ENCODE measurements at places on chromosomes 3 and 15.

DNA sequence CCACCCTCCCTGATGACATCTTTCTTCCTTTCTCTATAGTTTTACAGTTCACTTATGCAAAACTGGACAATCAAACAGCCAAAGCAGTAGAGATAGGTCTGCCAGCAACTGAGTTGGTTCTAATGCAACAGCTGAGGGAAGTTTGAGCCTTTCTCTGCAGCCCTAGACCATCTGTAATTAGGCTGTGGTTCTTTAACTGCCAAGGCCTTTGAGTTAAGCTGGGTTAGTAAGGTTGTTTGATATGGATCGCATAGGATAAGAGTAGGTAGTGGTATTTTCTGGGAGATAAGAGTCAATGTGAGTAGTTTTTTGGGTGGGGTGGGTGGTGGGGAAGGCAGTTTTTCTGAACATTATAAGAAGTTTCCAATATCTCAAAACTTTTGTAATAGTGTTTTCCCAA lies 3.0 kb downstream of the RPL39L start:
- no peak for DNase-seq

DNA sequence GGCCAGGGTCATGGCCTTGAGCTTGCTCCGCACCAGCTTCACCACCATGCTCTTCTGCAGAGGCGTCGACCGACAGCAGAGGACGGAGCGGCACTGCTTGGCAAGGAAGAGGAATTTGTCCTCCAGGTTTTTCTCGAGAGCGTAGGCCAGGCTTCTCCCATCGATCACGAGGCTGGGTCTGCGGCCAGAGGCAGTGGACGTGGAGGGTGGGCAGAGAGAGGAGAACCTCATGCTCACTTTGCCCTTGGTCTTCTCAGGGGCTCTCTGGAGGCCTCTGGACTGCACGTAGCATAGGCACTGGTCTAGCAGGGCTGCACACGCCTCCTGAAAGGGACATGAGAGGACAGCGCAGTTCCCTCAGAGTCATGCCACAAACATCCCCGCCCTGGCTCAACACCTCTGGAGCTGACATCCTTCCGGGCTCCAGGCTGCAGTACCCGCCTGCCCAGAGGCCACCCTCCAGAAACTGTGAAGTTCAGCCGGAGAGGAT lies 168.3 kb downstream of the ATP10A start:
- DNase-seq: no peak

GRCh38 chr3:125079675-125080045 lies 23.9 kb upstream of the HEG1 start:
- DNase-seq: no peak

DNA sequence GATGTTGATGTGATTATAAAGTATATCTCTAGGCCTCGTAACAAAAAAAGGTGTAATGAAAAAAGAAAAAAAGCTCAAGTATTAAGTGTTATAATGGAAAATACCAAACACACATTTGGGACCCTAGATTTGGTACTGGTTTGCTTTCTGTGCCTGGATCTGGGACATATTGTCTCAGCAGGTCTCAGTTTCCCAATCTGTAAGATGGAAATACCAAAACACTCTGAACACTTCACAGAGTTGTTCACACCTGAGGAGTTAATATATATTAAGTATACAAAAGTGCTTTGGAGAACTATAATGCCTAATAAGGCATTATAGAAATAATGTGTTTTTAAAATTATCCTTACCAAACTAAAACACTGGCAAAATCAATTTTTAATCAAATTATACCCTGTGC lies 60.0 kb downstream of the CLASP2 start:
- DNase-seq: no peak

- DNase-seq: no peak
Observed at GRCh38 chr3:57007521-57008460, 52.7 kb upstream of the SPATA12 start.

DNA sequence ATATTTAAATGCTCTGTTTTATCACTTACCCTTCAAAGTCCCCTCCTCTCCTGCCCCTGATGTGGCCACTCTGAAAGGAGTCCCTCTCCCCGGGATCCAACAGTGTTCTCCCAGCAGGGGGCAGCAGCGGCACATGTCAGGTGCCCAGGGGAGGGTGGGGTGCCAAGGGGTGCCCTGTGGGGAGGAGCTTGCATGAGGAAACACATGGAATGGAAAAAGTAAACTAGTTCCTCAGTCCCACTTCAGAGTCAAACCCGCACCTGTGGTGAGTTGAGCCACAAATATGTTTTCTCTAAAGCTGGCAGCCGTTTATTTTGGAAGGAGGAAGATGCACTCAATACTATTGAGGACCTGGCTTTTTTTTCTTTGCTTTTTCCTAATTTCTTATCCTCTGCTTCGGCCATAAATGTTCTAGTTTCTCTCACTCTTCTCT lies 30.1 kb upstream of the NRROS start:
- DNase-seq: peak; percentile 93

DNA sequence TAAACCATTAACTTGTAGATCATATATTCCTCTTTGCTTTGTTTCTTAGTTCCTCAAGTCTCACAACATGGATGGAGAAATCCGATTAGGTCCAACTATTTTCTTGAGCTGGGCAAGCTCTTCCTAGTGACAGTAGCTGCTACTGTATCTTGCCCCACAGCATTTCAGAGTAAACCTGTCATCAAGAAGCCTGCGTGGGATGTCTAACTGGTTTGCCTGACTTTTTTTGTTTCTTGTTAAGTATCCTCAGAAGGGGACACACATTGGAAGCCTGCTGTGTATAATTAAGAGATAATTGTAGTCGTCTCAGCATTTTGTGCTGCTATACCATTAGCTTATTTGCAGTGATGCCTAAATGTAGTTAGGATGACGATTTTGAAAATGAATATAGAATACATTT lies 29.3 kb upstream of the STT3B start:
- no peak for DNase-seq

DNA sequence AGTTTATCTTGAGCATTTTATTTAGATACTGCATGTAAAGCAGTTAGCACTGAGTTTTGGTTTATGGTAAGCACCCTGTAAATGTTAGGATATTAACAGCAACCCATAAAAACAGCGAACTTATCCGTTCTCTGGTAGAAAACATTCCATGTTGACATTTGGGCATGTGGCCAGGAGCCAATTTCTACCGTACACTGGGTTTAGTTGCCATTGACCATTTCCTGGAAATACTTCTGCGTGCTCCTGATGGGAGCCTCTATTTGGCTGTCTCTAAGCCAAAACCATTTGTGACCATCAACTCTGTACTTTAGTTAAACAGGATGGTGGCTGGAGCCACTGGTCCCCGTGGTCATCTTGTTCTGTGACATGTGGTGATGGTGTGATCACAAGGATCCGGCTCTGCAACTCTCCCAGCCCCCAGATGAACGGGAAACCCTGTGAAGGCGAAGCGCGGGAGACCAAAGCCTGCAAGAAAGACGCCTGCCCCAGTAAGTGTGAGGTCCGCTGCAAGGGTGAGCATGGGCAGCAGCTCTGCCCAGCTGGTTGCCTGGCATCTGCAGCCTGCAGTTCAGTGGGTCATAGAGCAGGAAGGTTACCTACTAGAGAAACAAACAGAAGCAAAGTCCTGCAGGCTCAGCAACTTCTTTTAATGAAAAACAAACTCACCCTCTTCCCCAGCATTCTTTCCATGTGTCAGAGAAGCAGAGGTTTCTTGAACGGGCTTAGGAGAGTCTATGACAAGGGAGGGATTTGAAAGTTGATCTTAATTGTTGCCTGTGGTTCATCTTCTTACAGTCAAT lies 7.1 kb downstream of the THBS1 start:
- no peak for DNase-seq

DNA sequence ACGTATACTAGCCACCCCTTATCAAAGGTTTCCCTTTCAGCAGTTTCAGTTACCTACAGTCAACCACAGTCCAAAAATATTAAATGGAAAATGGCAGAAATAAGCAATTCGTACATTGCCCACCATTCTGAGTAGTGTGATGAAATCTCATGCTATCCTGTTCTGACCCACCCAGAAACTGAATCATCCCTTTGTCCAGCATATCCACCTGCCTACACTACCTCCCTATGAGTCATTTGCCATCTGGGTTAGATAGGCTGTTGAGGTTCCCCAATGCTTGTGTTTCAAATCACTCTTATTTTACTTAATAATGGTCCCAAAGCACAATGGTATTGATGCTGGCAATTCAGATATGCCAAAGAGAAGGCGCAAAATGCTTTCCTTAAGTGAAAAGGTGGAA lies 15.3 kb upstream of the PHC3 start:
- no peak for DNase-seq

DNA sequence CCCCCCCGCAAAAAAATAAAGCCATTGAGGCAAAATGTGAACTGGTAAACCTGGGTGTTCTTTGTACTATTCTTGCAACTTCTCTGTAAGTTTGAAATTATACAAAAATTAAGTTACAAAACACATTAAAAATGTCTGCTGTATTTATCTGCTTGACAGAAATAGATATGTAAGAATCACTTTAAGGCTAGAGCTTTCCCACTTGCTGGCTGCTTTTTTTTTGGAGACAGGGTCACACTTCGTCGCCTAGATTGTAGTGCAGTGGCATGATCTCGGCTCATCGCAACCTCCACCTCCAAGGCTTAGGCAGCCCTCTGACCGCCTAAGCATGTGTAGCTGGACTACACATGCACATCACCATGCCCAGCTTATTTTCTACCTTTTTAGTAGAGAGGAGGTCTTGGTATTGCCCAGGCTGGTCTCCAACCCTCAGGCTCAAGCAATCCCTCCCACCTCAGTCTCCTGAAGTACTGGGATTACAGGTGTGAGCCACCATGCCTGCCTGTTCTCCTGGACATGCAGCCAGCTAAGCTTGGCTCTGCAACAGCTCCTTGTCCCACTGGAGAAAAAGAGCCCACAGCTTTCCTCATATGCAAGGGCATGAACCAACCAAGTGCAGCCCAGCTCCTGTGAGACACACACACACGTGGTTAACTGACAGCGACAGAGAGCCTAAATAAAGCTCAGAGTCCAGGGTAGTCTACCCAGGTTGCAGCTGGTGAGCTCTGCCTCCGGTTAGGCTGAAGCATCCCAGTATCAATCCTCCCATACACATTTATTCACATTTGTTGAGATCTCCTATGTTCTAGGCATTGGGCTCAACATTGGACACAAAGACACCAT lies 4.5 kb downstream of the RPS17 start:
- DNase-seq: no peak

- DNase-seq: no peak
Observed at GRCh38 chr15:46461416-46461815, 826.6 kb downstream of the SQOR start.

DNA sequence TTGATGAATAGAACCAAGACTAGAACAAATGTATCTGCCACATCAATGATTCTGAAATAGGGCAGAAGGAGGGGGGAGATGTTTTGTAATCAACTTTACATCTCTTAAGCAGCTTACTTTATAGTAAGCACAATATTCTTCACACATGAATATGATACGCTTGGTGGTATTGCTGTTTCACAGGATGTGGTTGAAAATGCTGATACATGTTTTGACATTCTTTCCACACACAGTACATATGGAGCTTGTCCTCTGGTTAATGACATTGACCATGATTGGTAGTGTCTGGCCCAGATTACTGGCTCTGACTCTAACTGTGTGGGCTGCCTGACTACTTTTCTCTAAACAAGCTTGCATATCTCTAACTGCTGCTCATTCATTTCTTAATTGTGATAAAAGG lies 168.9 kb downstream of the KLHL25 start:
- DNase-seq: no peak

DNA sequence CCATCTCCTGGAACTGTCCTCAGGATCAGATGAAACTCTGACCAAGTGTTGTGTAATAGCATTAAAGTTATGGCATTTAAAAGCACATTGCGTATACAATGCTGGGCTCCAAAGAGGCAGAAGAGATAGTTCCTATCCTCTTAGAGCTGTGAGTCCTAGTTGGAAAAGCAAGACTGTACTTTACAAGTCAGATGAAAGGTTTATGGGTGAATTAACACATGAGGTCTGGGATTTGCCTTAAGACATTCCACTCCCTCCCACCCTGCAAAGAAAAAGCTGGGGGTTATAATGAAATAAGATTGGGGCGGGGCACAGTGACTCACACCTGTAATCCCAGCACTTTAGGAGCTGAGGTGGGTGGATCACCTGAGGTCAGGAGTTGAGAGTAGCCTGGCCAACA lies 35.6 kb downstream of the SNAPC5 start:
- no peak for DNase-seq

- DNase-seq: no peak
Observed at GRCh38 chr3:16140116-16140893, 34.2 kb upstream of the GALNT15 start.

DNA sequence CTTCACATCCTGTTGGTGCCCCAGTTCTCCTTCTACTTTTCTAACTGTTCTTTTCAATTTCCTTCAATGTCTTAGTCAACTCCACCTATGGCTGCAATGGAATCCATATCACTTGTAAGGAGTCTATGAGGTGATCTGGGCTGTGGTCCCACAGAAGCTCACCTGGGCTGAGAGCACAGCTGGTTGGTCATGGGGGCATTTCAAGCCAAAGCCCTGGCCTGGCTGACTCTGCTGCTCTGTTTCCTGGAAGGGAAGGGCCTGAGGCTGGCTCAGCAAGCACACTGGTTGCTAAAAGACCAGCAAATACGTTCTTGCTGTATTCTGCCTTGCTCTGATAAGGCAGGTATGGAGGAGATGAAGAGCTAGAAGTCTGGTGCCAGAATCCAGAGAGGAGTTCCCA lies 29.0 kb downstream of the AMOTL2 start:
- DNase-seq: no peak

DNA sequence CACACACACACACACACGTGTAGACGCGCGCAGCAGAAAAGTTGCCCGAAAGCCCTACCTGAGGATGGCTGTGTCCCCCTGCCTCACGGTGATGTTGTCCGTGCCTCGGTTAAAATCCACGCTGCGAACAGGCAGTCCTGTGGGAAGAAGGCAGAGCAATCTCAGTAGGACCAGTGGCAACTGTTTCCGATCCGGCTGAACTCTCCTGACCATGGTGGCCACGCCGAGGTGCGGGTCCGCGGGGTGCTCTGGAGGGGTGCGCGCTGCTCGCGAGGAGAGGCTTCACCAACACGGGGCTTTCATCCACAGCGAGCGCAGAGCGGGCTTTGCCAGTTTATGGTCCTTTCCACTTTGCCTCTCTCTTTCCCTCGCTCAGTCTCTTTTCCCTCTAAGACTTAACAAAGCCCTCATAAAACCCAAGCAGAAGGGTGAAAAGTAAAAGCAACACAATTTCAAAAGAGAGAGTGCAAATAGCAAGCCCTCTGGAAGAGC lies 422 bp downstream of the LSAMP start:
- DNase-seq: no peak

GRCh38 chr3:171691485-171691884 lies 118.8 kb downstream of the PLD1 start:
- no peak for DNase-seq

- no peak for DNase-seq
Observed at GRCh38 chr3:71489315-71489761, 94.2 kb downstream of the FOXP1 start.

DNA sequence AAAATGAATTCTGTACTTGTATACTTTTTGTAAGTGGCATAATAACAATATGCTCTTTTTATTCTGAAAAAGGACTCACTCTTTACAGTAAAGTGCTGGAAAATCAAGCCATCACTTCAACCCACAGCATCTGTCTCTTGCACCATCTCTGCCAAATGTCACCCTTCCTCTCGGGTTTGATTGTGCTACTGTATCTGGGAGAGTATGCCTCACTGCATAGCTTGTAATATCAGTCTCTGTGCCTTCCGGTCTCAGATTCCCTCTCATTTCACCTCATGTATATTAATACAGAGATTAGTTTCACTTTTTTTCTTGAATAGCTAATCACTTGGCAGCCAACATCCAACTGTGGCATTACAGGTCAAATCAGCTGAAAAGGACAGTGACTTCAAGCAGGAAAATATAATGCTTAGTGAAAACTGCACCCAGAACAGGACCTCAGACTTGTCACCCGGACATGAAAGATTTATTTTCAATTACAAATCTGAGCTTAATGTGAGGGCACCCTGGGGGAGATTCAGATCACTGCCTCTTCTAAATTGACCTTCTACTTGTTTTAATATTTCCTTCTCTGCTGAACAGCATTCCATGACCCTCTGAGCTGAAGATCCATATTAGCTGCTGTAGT lies 605.8 kb upstream of the NAALADL2 start:
- DNase-seq: no peak

Data from stimulated activated CD4-positive, alpha-beta T cell treated with anti-CD3 and anti-CD28 coated beads, Interleukin-15, amount 100 ng/mL, for 48 hours (primary cell).